Bronchial epithelial cell (primary cell): ENCODE measurements at places on chromosomes 11 and 22.

DNA sequence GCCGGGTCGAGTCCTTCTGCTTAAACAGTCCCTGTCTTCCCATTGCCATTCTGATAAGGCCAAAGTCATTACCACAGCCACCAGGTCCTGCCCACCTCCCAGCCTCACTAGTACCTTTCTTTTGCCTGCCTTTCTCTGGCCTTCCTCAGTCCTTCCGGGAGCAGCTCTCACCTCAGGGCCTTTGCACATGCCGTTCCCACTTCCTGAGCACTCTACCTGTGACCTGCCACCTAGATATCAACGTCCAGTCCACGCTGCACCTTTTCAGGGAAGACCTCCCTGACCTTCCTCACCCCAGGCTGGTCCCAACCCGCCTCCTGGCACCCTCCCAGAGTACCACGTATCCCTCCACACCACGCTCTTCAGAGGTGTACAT, 7.8 kb upstream of the OSM start:
- DNase-seq, result no peak

GRCh38 chr22:50475652-50476002, 792 bp upstream of the SBF1 start:
- no peak for DNase-seq

DNA sequence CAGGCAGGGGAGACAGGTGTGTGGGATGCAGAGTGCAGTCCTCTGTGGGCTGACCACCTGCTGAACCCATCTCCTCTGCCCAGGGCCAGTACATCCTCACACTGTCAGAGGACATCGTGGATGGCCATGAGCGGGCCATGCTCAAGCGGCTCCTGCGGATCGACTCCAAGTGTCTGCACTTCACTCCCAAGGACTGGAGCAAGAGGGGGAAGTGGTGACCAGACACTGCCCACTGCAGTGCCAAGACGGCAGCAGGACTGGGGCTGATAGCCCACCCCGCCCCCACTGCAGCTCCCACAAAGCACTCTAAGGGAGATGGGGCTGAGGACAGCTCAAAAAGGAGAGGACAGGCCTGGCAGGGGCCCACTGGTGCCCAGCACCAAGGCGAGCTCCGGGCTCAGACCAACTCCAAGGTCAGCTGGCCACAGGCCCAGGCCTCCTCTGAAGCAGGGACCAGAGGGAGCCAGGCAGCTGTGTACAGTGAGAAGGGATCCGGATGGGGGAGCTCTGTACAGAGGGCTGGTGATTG, 1.6 kb downstream of the RNASEH2C start:
- no peak for DNase-seq

- DNase-seq, result no peak
Measured at GRCh38 chr11:32065865-32066629, 24.8 kb upstream of the RCN1 start.

GRCh38 chr22:43114958-43115357, 4.4 kb downstream of the BIK start:
- no peak for DNase-seq

GRCh38 chr11:110710628-110711381, 1.4 kb downstream of the ARHGAP20 start:
- peak; percentile 34 for DNase-seq

GRCh38 chr11:95794086-95794485, 3.8 kb downstream of the CEP57 start:
- DNase-seq, result no peak

GRCh38 chr11:46663277-46663940, 37.0 kb downstream of the ARHGAP1 start:
- no peak for DNase-seq

- peak; percentile 41 for DNase-seq
Measured at GRCh38 chr11:102560555-102561011, 30.0 kb upstream of the MMP7 start.

DNA sequence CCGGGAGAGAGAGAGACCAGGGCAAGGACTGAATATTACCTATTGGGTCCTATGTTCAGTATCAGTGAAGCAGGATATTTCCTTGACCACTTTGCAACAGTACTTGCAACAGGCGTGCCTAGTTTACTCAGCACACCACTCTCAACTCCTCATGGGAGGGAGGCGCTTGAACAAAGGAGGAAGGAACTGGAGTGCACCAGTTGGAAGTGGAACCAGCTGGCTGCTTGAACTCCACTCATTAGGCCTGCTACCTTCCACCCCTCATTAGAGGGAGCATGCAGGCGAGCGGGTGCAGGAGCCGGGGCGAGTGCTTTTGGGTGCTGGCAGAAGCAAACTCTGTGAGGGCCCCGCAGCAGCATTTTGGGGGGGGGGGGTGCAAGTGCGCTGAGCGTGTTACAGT, 1369.6 kb upstream of the RAG2 start:
- DNase-seq, result no peak

DNA sequence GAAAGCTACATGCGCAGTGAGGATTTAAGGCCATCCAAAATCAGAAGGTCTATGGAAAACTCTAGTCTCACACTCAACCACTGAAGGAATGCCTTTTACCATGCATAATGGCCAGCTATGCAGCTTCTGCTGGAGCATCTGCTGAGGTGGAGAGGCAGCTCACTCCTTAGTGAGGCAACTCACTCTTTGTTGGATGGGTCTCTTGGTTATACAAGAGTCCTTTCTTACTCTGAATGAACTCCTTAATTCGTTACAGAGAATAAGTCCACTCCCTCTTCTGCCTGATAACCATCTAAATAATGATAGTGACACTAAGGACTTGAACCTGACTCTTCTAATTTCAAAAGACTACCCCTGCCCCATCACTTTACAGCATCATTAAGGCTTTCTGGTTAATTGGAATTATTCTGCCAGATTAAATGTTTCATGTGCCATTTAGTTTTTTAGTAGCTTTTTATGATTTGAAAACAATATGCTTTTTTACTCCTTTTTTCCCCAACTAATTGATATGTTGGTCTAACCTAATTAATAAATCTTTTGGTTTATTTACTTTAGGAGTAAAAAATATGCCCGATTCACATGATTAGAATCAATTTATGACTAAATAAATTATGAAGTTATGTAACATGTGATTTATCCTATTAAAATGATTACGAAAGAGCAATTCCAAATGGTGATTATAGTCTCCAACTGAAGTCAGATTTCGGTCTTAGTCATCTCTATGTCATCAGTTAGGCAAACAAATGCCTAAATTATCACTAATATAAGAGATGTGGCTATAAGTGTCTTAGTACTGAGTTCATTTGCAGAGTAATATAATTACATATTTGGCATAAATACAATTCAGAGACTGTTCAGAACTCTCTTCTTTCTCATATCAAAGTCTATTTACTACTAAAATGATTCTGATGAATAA, 286.7 kb upstream of the CCDC90B start:
- peak; percentile 89 for DNase-seq

DNA sequence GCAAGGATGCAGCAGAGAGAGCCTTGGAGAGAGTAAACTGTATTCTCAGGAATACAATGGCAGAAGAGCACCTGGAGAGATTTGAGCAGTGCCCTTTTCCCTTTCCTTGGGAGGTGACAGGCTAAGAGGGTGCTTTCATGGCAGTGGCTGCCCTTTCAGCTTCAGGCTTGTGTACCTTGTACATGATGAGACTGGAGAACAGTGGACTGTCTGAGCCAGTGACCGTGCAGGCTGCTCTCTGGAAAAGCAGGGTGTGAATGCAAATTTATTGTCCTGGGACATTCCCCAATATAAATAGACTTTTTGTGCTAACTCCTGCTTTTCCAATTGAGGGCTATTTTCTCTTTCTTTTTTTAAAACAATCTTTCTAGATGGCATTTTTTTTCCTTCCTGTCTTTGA, 99.3 kb downstream of the TRIM44 start:
- no peak for DNase-seq

GRCh38 chr22:50422961-50423815, 51.6 kb downstream of the SBF1 start:
- DNase-seq, result no peak

DNA sequence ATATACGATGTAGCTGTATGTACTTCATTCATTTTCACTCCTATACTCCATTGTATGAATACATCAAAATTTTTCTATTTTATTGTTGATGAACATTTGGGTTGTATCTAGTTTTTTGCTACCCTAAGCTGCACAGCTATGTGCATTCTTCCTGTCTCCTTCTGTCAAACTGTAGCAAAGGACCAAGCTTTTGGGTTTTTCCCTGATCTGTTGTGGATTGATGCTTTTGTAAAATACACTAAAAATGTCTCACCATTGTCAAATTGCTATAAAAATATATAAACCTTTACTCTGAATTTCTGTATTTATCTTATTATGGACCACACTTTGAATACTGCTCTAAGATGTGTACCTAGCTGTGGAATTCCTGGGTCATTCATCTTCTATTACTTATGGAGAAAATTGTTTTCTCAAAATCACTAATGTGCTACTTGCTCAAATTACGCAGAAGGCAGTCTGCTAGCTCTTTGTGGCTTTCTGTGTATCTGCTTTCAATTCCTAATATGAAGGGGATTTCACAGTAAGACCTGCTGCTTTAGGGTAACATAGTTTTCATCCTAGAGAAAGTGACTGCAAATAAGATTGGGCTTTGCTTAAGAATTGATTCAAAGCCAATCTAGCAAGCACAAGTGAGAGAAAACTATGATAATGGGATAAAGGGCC, 123.4 kb downstream of the CYP2R1 start:
- no peak for DNase-seq

DNA sequence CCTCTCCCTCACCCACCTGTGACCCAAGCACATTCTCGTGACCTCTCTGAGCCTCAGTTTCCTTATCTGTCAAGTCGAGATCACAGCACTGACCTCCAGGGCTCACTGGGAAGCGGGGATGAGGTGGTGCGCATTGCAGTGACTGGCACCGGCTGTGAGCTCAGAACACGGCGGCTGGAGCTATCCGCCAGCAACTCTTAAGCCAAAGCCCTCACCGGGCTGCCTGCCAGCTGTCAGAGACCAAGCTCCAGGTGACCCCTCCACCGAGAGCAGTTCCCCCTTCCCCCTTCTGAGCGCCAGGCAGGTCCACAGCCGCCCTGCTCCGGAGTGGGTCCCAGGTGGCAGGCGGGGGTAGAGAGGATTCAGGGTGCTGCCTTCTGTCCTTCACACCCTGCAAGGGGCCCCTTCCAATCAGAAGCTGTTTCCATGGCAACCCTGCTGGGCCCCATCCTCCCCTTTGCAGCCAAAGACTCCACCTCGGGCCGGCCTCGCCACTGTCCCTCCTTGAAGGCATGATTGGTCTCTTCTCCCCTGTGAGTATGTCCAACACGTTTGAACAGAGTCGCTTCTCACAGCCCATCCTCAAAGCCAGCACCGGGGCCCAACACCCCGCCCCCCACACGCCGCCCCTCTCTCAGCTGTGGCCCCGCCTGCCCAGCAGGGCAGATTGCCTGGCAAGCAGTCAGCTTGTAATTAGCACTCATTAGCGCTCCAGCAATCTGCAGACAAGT, 98.7 kb downstream of the WNT7B start:
- DNase-seq, result no peak

DNA sequence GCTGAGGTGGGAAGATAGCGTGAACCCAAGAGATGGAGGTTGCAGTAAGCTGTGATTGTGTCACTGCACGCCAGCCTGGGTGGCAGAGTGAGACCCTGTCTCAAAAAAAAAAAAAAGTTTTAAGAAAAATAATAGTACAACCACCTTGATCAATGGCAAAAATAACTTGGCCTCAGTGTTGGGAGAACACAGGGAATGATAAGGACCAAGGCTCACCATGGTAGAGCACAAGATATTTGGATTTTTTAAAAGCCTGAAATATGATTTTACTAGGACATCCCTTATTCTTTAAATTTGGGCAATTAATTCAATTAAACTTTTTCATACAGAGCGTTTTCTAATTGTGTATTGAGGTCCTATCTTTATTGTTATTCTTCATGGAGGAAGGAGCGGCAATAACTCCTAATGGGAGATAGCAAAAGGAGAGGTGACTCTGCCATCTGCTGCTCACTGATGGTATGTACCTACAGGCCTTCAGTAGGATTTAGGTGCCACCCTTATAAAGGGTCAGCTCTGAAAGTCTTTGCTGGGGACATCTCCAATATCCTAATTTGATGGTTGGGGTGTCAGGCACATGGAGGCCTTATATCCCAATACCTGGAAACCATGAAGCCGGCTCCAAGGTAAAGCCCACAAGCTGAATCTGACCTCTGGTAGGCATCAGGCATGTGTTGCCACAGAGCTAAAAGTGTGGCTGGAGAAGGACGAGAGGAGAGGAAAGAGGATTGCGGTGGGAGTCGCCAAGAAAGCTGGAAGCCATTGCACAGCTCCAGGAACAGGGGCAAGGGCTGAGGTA, 21.9 kb upstream of the POLD3 start:
- peak; percentile 65 for DNase-seq

GRCh38 chr11:1153951-1154493, 3.7 kb upstream of the MUC5AC start:
- peak; percentile 14 for DNase-seq

DNA sequence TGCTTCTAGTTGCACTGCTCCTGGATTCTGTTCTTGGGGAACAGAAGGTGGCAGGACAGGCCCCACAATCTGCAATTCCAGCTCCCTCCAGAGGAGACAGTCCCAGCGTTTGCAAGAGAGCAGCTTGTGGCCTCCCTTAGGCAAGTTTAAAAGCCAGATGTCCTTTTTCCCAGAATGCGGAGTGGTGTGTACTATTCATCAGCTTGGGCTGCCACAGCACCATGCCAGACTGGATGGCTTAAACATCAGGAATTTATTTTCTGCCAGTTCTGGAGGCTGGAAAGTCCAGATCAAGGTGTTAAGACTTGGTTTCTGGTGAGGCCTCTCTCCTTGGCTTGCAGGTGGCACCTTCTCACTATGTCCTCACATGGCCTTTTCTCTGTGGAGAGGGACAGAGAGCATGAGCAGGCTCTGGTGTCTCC, 11.7 kb downstream of the MIAT start:
- peak; percentile 53 for DNase-seq

DNA sequence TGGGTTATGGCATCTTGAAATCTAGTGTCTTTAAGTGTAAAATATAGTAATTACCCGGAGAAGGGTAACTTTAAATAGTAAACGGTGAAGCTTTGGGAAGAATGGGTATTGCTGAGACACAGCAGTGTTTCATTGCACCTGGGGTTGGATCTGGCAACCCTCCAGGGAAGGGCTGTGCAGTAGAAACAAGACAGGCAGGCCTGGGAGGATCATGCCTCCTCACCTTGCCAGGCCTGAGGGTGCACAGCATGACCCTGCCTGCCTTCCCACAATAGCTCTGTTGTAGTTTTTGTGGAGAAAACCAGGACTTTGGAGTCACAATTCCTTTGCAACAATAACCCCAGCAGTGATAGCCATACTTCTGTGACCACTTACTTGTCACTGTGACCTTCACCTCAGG, 64.6 kb upstream of the ADSL start:
- DNase-seq, result peak; percentile 33

DNA sequence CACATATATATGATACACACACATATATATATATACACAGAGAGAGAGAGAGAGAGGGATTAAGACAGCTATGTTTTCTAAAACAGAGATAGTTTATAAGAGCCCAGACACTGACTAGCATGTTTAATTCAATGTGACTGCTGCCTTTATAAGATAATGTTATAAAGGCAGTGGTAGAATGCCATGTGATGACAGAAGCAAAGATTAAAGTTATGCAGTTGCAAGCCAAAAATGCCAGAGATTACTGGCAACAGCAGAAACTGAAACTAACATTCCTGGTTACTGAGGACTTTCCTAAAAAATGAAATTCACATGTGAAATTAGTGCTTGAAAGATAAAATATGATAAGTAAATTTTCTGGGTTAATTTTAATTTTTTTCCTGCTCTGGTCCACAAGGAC, 1888.9 kb downstream of the LRRC4C start:
- DNase-seq, result no peak

- DNase-seq, result no peak
Measured at GRCh38 chr11:92644595-92645445, 324.6 kb upstream of the MTNR1B start.
